ENCODE measurements at places on chromosomes 1 and 21. TPM values are rescaled to one million over a fixed set of nuclear protein-coding genes. Genes with fewer than 3 reads are reported as not detected.

GRCh38 chr1:41364442-41365319, 3.4 kb downstream of the FOXO6 start:
- H3K27ac ChIP-seq = no peak overlapping the region
- H3K4me3 ChIP-seq = no peak overlapping the region
- H3K36me3 ChIP-seq = no peaks in the 10 kb centered on the region
- H3K27me3 ChIP-seq = peaks cover 51% of the 10 kb centered on the region
- no peaks in the 10 kb centered on the region for H3K4me1 ChIP-seq
- DNase-seq = no peak

- DNase-seq = no peak
- no peaks in the 10 kb centered on the region for H3K27me3 ChIP-seq
- no peaks in the 10 kb centered on the region for H3K4me1 ChIP-seq
- no peak overlapping the region for H3K27ac ChIP-seq
- H3K4me3 ChIP-seq = no peak overlapping the region
- no peaks in the 10 kb centered on the region for H3K36me3 ChIP-seq
Observed at GRCh38 chr1:83087851-83088250, 911.1 kb downstream of the TTLL7 start.

The GABPA gene
- 25.3 TPM for total RNA-seq

The CYYR1 gene
- total RNA-seq = not detected
